ENCODE measurements at places on chromosomes 1 and 21.
A peak's percentile ranks its signal among the peaks of the same experiment; 100 is the strongest.

- no peak for DNase-seq
These were observed 46.1 kb downstream of the PUM1 start for GRCh38 chr1:31019401-31019800.

GRCh38 chr21:43864962-43865539, at the start of gene AGPAT3:
Gene AGPAT3 (plus strand): TSS chr21:43865223. CDS start chr21:43959682, 94,459 bp downstream.
- peak; percentile 56 for DNase-seq

- DNase-seq: no peak
These were observed 61.5 kb downstream of the SKI start for GRCh38 chr1:2289607-2290006.

DNA sequence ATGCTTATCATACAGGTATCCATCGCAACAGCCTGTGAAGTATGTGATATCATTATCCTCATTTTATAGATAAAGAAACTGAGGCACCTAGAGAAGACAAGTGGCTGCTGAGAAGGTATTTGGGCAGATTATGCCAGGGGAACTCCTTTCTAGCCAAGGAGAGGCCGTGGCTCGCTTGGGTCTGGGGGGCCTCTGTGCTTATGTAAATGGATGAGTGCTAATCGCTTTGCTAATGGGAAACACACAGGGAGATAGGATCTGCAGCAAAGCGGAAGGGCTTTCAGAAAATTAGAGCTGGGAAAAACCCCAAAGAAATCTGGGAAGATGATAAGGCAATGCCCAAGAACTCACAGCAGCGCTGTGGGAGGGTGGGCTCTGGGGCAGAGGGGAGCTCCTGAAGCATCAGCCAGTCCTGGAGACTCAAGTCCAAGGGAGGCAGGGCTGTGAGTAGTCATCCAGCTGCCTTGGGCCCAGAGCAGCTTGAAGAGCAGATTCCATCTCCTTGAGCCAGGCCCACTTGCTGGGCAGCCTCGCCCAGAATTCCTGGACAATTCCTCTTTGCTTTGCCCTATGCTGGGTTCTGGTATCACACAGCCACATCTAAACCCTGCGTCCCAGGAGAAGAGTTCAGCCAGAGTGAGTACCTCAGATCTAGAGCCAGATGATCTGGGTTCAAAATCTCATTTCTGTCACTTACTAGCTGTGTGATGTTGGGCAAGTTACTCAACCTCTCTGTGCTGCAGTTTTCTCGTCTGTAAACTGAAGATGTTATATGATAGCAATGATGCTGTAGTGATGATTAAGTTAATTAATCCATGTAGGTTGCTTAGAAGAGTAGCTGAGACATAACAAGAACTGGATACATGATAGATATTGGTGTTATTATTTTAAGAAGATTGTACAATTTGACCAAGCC, 36.7 kb downstream of the FOXD2 start:
- DNase-seq: no peak

Data from stimulated activated CD4-positive, alpha-beta T cell treated with anti-CD3 and anti-CD28 coated beads, Interleukin-15, amount 100 ng/mL, for 24 hours (primary cell).